Psoas muscle (tissue), 8 donors: ENCODE measurements at places on chromosomes 16 and 17. TPM values are rescaled to one million over a fixed set of nuclear protein-coding genes. Genes with fewer than 3 reads are reported as not detected.

ADGRG3 gene
- 0.16 TPM for polyA plus RNA-seq

DNA sequence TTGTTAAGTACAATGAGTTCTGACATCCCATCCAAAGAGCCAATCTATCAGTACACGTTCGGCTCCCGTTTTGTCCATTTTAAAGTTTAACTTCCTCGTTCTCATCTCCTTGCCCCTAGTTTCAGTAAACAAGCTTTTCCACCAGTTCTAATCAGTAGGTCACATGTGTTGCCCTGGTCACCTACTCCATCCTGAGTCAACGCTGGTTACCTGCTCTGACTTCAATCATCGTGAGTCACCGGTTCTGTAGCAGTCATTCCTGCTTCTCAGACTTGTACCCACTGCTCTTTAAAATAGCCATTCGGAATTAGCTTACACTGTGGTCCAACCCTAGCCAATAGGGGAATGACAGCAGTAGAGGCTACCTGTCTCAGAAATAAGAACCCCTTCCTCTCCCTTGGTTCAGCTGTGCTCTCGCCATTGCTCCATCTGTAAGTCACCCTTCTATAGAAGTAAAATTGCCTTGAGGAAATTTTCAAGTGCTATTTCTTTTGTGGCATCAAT is 191.0 kb downstream of the CPPED1 start:
- no peak for DNase-seq

GRCh38 chr17:4480929-4481898 is 17.5 kb upstream of the SPNS2 start:
- no peak for DNase-seq

GRCh38 chr17:61005358-61005757 is 327.7 kb downstream of the BCAS3 start:
- no peak for DNase-seq

- no peak for DNase-seq
These were observed 198.0 kb upstream of the MPHOSPH6 start for GRCh38 chr16:82368041-82368440.

DHRS7C gene
- polyA plus RNA-seq, result 26.9 TPM

IL17C gene
- not detected for polyA plus RNA-seq

- DNase-seq, result no peak
These were observed 15.6 kb upstream of the ZFPM1 start for GRCh38 chr16:88437367-88437964.

DNA sequence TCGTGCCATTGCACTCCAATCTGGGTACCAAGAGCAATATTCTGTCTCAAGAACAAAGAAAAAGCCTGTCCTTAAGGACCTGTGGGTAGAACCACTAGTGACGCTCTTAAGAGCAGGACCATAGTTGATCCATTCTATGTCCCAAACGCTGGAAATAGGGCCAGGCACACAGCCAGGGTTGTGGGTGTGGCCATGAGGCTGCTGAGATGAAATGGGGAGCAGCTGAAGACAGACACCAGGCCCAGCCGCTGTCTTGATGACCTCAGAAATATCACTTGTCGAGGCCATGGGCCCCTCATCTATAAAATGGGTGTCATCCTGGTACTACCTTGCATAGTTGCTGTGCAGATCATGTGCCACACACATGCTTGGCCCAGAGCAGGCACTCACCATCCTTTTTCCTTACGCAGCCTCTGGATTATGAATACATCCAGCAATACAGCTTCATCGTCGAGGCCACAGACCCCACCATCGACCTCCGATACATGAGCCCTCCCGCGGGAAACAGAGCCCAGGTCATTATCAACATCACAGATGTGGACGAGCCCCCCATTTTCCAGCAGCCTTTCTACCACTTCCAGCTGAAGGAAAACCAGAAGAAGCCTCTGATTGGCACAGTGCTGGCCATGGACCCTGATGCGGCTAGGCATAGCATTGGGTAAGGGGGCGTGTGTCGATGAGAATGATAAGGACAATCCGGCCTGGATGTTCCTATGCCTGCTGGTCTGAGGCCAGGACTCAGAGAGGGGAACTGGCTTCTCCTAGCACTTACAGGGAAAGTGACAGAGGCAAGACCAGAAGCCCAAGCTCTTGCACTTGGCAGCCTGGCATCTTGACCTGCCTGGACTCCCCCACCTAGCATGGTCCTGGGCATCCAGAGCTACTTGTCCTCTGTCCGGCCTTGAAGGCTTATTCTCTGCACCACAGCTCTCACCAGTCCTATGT is 25.5 kb downstream of the CDH5 start:
- DNase-seq, result no peak

DNA sequence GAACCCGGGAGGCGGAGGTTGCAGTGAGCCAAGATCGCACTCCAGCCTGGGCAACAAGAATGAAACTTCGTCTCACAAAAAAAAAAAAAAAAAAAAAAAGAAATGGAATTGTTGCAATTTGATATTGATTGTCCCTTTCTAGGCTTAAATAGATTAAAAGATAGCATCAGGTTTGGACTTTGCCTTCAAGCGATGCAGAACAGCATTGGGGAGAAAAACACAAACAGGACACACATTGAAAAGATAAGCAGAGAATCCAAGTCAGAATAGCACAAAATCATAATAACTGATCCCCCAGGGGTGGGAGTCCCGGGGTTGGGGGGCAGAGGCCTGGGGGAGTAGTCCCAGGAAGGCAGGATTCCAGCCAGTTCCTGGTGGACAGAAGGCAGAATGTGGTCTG is 3.9 kb upstream of the CREBBP start:
- DNase-seq, result no peak

MYH10 gene
- 1.8 TPM for polyA plus RNA-seq

DNA sequence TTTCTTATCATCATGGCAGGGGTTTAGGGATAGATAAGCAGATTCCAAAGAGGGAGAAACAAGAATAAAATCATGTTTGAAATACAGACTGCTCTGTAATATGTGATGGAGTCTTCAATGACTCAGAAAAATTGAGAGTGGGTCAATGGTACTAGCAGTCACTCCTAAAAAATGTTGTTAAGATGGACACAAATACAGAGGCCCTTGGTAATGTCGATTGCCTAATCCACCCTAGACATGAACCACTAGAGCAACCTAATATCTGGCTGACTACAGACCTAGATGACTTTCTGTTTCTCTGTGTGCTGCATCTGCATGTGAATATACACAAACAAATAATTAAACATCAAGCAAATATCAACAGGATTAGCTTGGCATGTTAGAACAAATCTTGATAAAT is 135.8 kb downstream of the CDH8 start:
- DNase-seq, result no peak

DNA sequence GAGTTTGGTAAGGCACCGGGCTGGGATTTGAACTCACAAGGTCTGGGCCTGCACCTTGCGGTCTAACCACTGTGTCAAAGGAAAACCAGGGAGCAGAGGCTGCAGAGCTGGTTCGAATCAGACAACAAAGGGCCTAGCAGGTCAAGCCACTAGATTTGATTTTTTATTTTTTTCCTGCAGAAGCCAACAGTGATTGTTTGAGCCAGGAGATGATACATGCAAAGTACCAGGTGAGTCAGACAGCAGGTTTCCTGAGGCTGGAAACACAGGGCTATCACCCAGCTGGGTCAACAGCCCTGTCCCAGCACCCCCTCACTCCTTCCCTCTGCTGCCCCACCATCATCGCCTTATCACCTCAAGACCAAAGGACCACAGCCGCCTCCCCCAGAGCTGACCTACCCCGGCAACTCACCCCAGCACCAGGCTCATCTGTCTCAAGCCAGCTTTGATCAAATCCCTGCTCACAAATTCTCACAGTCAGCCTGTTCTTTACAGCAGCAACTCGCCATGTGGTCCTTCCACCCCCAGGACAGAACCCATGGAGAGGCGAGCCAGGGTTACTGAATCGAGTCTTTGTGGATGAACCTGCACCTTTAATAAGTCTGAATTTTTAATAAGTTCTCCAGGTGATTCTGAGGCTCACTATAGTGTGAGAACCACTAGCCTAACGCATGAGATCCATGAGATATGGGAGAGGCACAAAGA is 13.0 kb upstream of the KRT19 start:
- DNase-seq, result no peak

SAMD14 gene
- polyA plus RNA-seq, result 0.98 TPM

CCL8 gene
- polyA plus RNA-seq, result 0.09 TPM

NEUROD2 gene
- polyA plus RNA-seq, result 0.01 TPM

DNA sequence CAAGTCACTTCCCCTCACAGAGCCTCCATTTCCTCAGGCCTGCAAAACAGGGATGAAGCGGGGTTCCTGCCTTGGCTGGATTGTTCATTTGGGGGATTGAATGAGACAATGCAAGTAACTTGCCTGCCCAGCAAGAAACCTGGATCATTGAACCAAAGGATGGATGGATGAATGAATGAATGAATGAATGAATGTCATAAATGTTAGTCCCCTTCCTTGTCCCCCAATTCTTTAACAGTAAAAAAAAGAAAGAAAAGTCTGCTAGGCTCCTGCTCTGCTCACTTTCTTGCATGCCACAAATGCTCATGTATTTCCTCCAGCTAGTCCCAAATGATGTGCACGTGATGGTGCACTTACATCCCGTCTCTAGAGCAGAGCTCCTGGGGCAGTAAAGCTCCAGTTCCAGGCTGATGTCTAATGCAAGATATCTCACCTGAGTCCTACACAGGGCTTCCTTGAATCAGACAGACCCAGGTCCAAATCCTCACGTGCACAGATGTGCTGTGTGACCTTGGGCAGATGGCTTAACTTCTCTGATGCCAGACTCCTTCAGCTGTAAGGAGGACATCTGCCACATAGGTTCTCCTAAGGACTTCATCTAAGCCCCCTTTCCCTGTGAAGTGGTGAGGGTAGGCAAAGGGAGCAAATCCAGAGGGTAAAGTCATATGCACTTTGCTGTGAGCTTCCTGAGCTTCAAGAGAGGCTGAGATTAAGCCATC is 45.5 kb downstream of the C16orf82 start:
- no peak for DNase-seq

GRCh38 chr16:29141586-29142324 is 156.9 kb downstream of the LAT start:
- DNase-seq, result no peak

GRCh38 chr16:24978370-24978914 is 36.7 kb downstream of the ARHGAP17 start:
- no peak for DNase-seq

DNA sequence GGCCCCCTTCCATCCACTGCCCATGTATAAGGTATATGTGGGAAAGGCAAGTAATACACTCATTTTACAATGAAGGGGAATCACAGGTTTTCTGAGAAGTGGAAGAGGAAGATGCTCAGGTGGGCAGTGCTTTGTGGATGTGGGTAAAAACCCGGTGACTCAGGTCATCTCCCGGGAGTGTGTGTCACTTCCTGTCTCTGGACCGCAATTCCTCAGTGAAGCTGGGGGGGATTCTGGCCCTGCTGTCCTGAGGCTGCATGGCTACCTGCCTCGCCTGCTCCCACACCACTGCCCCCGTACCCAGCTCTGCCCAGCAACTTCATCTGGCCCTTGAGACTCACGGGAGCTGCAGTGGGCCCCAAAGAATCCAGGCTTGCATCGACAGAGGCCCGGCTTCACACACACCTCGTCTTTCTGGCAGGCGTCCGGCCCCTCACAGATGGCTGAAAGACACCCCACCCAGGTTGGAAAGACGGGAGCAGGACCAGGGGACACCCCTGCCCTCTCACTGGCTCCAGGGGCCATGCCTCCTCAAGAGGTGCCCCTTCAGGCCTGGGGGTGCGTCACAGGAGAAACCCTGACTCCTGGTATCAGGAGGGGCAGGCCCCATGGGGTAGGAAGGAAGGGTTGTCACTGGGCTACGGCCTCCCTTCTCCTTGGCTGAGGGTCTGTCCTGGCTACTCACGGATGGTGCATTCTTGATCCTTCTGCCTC is 882 bp downstream of the SCARF1 start:
- no peak for DNase-seq

DNA sequence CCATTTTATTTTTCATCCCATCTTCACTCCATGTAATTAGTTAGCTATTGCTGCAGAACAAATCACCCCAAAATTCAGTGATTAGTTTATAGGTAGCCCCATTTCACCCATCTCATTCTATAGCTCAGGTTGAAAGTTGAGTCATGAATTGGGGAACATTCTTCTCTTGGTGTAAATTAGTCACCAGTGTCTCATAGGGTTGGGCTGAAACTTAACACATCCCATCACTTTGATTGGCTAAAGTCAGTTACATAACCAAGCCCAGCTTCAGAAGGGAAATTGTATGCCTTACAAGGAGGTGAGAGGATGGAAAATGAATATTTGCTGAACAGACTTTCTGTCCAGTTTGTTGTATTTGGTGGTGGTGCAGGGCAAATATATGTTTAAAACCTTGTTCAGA is 477.5 kb downstream of the WWOX start:
- DNase-seq, result no peak

DNA sequence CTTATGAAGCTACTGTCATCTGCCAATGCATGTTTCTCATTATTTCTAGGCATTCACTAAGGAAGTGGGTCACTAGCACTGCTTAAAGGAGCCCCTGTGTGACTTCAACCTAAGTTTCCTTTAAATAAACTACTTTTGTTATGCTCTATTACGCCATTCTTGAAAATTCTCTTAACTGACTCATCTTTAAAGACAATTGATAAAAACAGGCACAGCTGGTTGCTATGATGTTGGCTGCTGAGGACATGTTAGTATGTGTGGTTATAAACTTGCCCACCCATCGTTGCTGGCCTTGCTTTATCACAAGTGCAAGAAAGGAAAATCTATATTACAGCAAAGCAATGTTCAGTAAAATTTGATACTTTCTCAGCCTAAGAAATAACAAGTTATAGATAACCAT is 75.8 kb upstream of the CNTNAP4 start:
- DNase-seq, result no peak

DNA sequence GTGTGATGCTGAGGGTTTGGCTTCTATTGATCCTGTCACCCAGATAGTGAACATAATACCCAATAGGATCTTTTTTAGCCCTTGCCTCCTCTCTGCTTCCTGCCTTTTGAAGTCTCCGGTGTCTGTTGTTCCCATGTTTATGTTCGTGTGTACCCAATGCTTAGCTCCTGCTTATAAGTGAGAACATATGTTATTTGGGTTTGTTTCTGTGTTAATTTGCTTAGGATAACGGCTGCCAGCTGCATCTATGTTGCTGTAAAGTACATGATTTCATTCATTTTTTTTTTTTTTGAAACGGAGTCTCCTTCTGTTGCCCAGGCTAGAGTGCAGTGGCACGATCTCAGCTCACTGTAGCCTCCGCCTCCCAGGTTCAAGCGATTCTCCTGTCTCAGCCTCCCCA is 23.0 kb downstream of the DUS2 start:
- DNase-seq, result no peak

DNA sequence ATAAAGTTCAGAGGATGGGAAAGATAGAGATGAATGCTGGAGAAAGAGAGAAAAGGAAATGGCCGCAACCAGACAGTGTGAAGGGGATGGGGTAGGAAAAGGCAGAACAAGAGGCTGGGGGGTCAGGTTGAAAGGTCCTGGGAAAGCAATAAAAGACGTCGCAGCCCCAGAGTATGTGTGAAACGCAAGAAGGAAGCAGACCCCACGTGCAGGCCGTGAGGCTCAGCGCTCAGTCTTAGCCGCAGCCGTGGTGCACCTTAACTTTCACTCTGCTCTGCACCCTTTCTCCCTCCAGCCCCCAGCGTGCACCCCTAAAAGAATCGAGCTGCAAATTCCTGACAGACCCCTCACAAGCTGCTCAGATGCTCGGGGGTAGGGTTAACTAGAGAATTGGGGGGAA is 1.9 kb downstream of the DNAH17 start:
- no peak for DNase-seq
